ENCODE measurements at places on chromosomes 2 and 18. TPM values are rescaled to one million over a fixed set of nuclear protein-coding genes. Genes with fewer than 3 reads are reported as not detected.
A peak's percentile ranks its signal among the peaks of the same experiment; 100 is the strongest.

IKZF2 gene
- 4.2 TPM for total RNA-seq

DNA sequence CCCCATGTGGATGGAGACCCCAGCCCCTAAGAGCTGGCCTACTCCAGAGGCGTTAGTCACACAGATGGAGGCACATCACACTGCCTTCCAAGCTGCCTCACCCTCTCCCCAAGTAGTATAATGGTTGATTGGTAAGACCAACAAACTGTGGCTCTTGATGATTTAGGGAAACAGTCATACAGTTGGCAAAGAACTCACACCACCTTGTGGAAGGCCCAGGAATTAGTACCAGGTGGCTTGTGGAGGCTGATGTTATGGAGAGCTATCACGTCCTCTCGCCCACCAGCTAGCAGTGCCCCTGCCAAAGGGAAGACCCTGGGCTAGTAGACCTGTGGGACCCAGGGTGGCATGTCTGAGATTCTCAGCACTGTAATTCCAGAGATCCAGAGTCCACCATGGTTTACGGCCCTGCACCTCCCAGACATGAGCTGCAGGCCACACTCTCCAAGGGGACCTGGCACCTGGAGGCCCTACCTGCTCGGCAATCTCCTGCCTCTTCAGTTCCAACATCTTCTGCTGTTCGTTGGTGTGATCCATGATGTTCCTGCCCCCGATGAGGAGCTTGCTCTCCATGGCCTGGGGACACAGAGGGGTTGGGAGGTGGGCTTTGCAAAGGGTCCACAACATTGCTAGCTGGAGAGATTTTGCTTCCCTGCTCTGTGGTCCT, 26.3 kb downstream of the KIF3C start:
- DNase-seq: no peak
- H3K27me3 ChIP-seq: no peaks in the 10 kb centered on the region
- no peaks in the 10 kb centered on the region for H3K36me3 ChIP-seq
- H3K4me3 ChIP-seq: no peak overlapping the region

DNA sequence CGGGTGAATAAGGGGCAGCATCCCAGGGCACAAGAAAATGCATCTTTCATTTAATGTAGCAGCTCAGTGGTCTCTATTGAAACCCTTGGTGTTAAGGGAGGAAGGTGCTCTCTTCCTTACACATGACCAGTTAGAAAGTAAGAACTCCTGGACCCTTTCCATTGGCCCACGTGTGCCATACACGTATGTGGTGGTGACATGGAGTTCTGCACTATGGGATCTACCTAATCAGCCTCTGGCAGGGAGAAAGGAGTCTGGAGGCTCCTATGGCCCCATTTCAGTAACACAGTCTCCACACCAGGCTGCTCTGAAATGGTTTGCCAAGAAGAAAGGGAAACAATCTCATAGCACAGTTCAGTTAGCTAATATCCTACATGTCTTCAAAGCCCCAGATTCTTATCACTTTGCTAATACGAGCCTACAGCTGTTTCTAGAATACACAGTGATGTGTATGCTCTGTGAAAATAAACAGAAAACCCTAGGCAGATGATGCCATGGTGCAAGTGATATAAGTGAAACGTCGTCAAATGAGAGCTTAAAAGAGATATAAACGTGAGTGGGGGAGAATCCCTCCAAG, 7.0 kb downstream of the EFEMP1 start:
- H3K27ac ChIP-seq: no peak overlapping the region
- DNase-seq: no peak
- H3K27me3 ChIP-seq: peaks cover 3% of the 10 kb centered on the region
- peaks cover 2% of the 10 kb centered on the region for H3K36me3 ChIP-seq
- H3K4me3 ChIP-seq: no peak overlapping the region

DNA sequence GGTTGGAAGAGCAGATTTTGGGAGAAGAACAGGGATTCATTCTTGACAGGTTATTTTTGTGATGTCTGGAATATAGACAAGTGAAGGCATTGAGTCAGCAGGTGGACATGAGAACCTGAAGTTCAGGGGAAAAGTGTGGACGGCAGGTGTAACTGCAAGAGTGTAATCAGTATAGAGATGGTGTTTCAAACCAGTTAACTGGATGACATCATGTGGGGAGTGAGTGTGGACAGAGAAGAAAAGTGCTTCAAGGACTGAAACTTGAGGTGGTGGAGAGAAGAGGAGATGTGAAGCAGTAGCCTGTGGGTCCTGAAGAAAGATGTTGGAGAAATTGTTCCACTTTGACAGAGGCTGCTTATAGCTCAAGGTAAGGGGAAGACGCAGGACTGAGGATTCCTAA, 7.1 kb downstream of the IL1RL1 start:
- no peak overlapping the region for H3K27ac ChIP-seq
- no peaks in the 10 kb centered on the region for H3K4me1 ChIP-seq
- no peaks in the 10 kb centered on the region for H3K27me3 ChIP-seq
- H3K36me3 ChIP-seq: peaks cover 5% of the 10 kb centered on the region
- no peak for DNase-seq

- no peak overlapping the region for H3K27ac ChIP-seq
- no peak overlapping the region for H3K4me3 ChIP-seq
- no peaks in the 10 kb centered on the region for H3K4me1 ChIP-seq
- peak; percentile 5 for DNase-seq
- H3K36me3 ChIP-seq: no peaks in the 10 kb centered on the region
Observed at GRCh38 chr2:10231551-10232085, 71.1 kb upstream of the HPCAL1 start.

- no peaks in the 10 kb centered on the region for H3K4me1 ChIP-seq
- no peaks in the 10 kb centered on the region for H3K36me3 ChIP-seq
Observed at GRCh38 chr2:57444752-57445430, 601.7 kb upstream of the VRK2 start.

CNDP1 gene
- 0.11 TPM for total RNA-seq

PTPRN gene
- 5.7 TPM for total RNA-seq

GRCh38 chr2:225192869-225193268, 150.6 kb upstream of the DOCK10 start:
- H3K27ac ChIP-seq: no peak overlapping the region
- H3K4me3 ChIP-seq: no peak overlapping the region
- no peaks in the 10 kb centered on the region for H3K27me3 ChIP-seq
- no peaks in the 10 kb centered on the region for H3K36me3 ChIP-seq
- no peak for DNase-seq

- H3K27ac ChIP-seq: no peak overlapping the region
- no peaks in the 10 kb centered on the region for H3K36me3 ChIP-seq
- no peaks in the 10 kb centered on the region for H3K27me3 ChIP-seq
- H3K4me3 ChIP-seq: no peak overlapping the region
- DNase-seq: peak; percentile 18
Observed at GRCh38 chr18:36536426-36536825, 238.9 kb downstream of the FHOD3 start.

CFC1 gene
- not detected for total RNA-seq

SERPINB10 gene
- not detected for total RNA-seq

DNA sequence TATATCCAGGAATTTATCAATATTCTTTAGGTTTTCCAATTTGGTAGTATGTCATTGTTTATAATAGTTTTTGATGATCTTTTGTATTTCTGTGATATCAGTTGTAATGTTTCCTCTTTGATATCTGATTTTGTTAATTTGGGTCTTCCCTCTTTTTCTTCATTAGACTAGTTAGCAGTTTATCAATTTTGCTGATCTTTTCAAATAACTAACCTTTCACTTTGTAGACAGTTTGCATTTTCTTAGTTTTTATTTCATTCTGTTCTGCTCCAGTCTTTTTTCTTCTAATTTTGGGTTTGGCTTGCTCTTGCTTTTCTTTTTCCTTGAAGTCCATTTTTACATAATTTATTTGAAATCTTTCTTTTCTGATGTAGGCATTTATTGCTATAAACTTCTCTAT, 824.4 kb downstream of the LRP1B start:
- H3K27ac ChIP-seq: no peak overlapping the region
- no peaks in the 10 kb centered on the region for H3K36me3 ChIP-seq
- H3K4me1 ChIP-seq: 0 out of 2 replicates have a peak, but pooled peaks cover 3% of the 10 kb centered on the region
- no peak overlapping the region for H3K4me3 ChIP-seq
- no peak for DNase-seq
- no peaks in the 10 kb centered on the region for H3K27me3 ChIP-seq

GRCh38 chr2:10658914-10659257, 30.9 kb downstream of the NOL10 start:
- H3K4me1 ChIP-seq: no peaks in the 10 kb centered on the region
- no peaks in the 10 kb centered on the region for H3K27me3 ChIP-seq
- no peak overlapping the region for H3K27ac ChIP-seq
- no peak for DNase-seq
- H3K36me3 ChIP-seq: peaks cover 52% of the 10 kb centered on the region

GRCh38 chr2:3169106-3169870, 208.3 kb downstream of the EIPR1 start:
- peaks cover 17% of the 10 kb centered on the region for H3K36me3 ChIP-seq
- peaks cover 14% of the 10 kb centered on the region for H3K4me1 ChIP-seq
- H3K4me3 ChIP-seq: no peak overlapping the region
- H3K27me3 ChIP-seq: no peaks in the 10 kb centered on the region

- H3K27ac ChIP-seq: no peak overlapping the region
- no peak for DNase-seq
- no peak overlapping the region for H3K4me3 ChIP-seq
- no peaks in the 10 kb centered on the region for H3K36me3 ChIP-seq
- peaks cover 10% of the 10 kb centered on the region for H3K4me1 ChIP-seq
Observed at GRCh38 chr2:168669151-168669550, 133.3 kb upstream of the NOSTRIN start.

DNA sequence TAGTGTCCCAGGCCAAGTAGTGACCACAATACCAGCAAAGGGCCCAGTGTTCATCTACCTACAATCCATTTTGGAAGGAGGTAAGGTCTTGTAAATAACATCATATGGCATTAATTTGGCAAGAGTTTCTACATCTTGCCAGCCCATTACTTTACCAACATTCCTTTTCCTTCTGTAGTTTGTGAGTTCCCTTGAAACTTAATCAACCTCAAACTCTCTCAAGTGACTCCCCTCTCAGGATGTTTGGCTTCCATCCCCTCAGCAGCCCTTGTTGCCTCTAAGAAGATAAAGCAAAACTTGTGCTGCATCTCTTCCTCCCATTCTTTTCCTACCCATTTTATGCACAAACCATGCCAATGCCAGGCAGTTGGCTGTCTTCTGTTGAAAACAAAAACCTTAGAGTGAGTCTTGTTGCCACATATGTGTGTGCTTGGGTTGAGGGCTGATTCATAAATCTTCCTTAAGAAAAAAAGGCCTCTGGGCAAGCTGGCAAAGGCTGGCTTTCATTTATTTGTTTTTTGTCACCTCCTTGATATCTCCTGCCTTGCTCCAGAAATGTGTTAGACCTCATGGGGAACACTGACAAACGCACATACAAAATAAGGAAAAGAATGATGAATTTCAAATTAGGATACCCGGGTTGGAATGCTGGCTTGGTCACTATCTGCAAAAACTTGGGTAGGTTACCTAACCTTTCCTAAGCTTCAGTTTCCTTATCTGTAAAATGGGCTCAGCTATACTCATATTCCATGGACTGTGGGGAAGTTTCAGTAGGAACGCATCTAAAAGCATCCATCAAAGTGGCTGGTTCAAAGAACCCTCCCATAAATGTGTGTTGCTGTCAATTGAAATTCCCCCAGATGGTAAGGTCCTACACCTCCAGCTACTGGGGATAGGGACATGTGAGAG, 29.4 kb upstream of the ST3GAL5 start:
- no peaks in the 10 kb centered on the region for H3K36me3 ChIP-seq
- H3K27ac ChIP-seq: no peak overlapping the region
- no peaks in the 10 kb centered on the region for H3K27me3 ChIP-seq

DNA sequence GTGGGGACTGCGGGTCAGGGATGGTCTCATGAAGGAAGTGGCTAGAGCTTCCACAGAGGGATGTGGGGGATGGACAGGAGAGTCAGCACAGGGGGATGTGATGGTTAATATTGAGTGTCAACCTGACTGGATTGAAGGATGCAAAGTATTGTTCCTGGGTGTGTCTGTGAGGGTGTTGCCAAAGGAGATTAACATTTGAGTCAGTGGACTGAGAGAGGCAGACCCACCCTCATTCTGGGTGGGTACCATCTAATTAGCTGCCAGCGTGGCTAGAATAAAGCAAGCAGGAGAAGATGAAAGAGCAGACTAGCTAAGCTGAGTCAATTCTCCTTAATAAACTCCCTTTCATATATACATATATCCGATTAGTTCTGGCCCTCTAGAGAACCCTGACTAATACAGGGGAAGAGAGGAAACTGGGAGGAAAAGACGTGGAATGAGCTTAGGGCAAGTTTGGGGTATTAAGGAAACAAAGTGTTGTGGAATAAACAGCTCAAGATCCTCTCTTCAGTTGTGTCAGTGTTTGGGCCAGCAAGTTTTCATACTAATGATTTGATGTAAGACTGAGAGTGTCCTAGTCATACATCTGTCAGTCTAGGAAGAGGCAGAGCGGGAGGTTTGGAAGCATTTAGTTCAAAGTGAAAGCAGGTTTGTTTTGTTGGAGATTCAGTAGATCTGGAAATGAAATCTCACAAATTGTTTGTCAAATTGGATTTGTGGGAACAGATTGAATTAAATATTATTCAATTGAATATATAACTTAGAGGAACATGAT, 135.2 kb upstream of the NT5C1B start:
- no peak for DNase-seq
- no peaks in the 10 kb centered on the region for H3K27me3 ChIP-seq
- no peak overlapping the region for H3K4me3 ChIP-seq
- no peak overlapping the region for H3K27ac ChIP-seq

- H3K36me3 ChIP-seq: peaks cover 65% of the 10 kb centered on the region
- peaks cover 42% of the 10 kb centered on the region for H3K4me1 ChIP-seq
- H3K27me3 ChIP-seq: no peaks in the 10 kb centered on the region
- peak overlapping the region; percentile 88 for H3K27ac ChIP-seq
- no peak for DNase-seq
Observed at GRCh38 chr2:74206180-74206688, 7.8 kb downstream of the MTHFD2 start.

CHRND gene
- 0.07 TPM for total RNA-seq

RNF125 gene
- 14.4 TPM for total RNA-seq

DNA sequence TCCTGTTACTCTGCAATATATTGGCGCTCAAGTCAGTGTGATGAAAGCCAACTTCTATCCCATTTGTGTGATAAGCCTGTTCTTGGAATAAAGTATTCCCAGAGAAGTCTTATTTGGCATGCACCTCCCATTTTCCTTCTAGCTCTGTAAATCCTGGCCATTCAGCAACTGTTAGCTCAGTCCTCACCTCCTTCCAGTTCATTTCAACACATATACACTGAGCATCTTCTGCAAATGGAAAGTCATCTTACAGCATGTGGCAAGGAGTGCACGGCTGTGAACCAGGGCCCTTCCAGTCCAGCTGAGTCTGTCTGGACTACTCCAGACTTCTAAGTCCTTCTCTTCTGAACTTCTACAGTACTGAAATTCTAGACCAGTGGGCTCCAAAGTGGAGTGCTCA, 53.1 kb downstream of the SPATS2L start:
- peak overlapping the region; percentile 76 for H3K27ac ChIP-seq
- peaks cover 97% of the 10 kb centered on the region for H3K4me1 ChIP-seq
- no peak overlapping the region for H3K4me3 ChIP-seq
- 0 out of 2 replicates have a peak, but pooled peaks cover 2% of the 10 kb centered on the region for H3K36me3 ChIP-seq
- no peak for DNase-seq

IL36B gene
- not detected for total RNA-seq

PFN4 gene
- total RNA-seq: not detected

FAP gene
- not detected for total RNA-seq

Measured in WTC11 (cell line).